HuH-7 (cell line): ENCODE measurements at places on chromosomes 3 and 15.

DNA sequence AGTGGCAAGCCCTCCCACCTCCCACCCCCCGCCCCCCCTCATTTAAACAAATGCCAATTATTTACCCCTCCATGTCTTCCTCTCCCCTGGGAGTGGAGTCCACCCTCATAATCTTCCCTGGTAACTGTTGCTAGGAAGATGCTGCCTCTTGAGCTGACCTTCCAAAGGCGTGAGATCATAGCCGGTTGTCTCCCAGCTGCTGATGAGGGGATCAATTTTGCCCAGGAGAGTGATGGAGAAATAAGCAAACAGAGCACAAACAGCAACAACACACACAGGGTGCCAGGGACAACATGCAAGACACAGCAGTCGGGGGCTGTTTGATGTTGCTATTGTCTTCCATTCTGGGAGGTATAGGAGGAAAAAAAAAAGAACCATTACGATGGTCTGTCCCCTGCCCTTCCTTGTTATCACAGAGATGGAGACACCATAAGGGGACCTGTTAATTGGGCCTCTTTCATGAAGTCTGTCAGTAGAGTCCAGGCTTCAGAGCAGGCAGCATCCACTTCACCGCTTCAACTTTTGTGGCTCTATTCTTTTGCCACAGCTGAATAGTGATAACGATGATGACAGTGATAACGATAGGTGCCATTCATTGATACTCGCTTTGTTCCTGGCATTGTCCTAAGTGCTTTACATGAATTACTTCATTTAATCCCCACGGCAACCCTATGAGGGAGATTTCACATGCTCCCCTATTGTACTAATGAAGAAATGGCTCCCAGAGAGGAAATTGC lies 76.9 kb upstream of the RGMA start:
- no peak for DNase-seq

DNA sequence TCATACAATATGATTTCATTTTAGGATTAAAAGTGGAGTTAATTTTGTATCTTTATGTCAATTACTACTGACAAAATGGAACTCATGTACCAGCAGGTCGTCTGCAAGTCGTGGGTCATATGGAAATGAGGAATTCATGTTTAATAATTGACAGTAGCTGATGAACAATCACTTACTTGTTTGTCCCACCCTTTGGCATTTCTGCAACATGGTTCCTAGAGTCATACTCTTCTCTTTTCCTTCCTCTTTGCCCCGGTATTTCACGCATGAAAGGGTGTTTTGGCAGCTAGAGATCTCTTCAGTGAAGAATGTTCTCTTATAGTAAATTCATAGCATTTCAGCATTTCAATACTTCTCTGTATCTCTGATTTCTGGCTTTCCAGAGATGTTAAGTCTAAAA lies 133.3 kb upstream of the SLC24A5 start:
- no peak for DNase-seq

DNA sequence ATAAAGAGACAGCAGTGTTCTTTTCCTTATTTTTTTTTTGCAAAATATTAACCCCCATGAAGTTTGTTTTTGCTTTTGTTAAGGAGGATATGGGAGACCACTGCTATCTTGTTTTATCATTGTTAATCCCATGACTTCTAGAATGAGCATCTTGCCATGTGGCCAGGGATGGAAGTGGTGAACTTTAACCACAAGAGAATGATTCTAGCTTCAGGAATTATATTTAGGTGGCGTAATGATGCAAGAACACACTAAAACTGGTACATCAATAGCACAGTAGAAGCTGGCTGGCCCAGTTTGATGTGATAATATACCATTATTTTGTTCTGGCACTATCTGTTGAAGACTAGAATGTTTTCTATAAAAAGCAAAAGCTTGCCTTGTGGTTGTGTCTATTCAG lies 720.9 kb downstream of the GRM7 start:
- no peak for DNase-seq

GRCh38 chr3:150419959-150420358 lies 11.9 kb downstream of the TSC22D2 start:
- no peak for DNase-seq

DNA sequence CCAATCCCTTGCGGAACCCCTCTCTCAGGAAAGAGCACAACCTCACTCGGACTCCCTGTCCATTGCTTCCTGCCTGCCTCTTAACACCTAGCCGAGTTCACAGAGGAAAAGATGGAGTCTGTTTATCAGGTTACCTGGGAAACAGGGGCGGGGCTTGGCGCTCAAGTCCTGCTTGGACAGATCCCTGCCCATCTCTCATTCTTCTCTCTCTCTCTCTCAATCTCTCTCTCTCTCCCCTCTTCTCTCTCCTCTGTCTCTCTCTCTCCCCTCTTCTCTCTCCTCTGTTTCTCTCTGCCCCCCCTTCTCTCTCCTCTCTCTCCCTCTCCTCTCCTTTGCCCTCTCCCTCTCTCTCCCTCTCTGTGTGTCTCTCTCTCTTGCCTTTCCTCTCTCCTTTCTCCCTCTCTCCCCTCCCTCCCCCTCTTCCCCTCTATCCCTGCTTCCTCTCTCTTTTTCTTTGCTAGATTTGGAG lies at the start of gene EFHB:
TSS of gene EFHB (minus strand) at position 120 of the 469 bp plus-strand sequence. CDS start 199 bp downstream, outside the sequence.
- DNase-seq = no peak
